ENCODE measurements at places on chromosomes 5 and 9. TPM values are rescaled to one million over a fixed set of nuclear protein-coding genes. Genes with fewer than 3 reads are reported as not detected.

GRCh38 chr9:34375901-34376595, 650 bp downstream of the MYORG start:
- no peak for DNase-seq

GRCh38 chr5:95652849-95653248, 6.3 kb downstream of the RFESD start:
- DNase-seq, result no peak

DNA sequence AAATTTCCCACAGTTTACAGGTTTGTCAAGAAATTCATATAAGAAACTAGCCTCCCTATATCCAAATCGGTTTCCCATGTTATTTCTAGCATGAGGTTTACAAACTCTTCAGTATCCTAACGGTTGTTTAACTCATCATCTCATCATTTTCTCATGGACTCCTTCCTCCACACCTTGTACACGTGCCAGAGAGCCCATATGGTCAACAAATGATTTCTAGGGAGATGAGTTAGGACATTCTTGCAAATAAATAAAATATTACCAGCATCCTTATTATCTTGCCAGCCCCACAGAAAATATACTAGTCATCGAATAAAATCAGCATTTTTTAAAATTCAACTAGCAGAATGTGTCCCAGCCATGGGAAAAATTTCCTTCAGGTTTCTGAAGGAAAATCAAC, 285.2 kb downstream of the EBF1 start:
- no peak for DNase-seq

GRCh38 chr5:103840600-103840999, 278.0 kb upstream of the NUDT12 start:
- no peak for DNase-seq

- no peak for DNase-seq
Observed at GRCh38 chr5:179901915-179902762, 5.6 kb downstream of the TBC1D9B start.

- no peak for DNase-seq
Observed at GRCh38 chr5:58775701-58776262, 192.9 kb downstream of the RAB3C start.

- no peak for DNase-seq
Observed at GRCh38 chr5:72347801-72348308, 27.7 kb downstream of the PTCD2 start.

The PDLIM4 gene
- 111 TPM for total RNA-seq

The VLDLR gene
- 8.0 TPM for total RNA-seq

Data from suprapubic skin (tissue), 4 donors.